Activated CD4-positive, alpha-beta T cell treated with anti-CD3 and anti-CD28 coated beads for 24 hours (primary cell): ENCODE measurements at places on chromosomes 3 and 15.

- DNase-seq: no peak
Measured at GRCh38 chr3:123713211-123713610, 128.4 kb upstream of the HACD2 start.

DNA sequence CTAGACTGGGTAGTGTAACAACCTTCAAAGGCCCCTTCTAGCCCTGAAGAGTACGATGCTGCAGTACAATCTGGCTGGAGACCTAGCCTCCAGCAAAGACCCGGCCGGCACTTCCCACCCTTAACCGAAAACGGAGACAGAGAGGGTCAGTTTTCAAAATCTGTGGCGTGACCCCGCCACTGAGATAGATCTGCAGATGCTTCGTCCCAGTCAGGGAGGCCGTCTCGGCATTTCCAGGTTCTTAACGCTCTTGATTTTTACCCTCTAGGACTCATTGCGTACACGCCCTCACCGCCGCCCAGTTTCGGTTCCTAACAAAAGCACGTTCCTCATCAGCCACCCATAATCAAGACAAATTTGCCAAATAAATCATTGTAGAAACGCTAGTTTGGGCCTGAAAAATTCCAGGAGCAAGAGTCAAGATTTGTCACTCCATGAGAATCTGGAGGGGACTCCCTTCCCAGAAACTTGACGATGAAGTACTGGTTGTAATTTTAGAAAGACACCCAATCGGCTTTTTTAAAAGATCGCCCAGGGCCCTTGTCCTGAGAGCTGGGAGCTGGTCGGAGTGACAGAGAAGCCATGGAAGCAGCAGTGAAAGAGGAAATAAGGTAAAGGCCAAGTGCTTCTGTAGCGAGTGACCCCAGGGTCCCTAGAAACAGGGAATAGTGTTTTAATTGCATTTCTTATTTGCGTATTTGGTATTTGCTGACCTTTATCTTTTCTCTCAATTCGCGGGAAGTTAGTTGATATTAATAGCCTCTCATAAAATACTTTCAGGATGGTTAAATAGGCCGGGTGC, 868 bp upstream of the TMEM87A start:
- DNase-seq: peak; percentile 41

GRCh38 chr3:195698325-195698646, 22.5 kb upstream of the MUC20 start:
- no peak for DNase-seq

DNA sequence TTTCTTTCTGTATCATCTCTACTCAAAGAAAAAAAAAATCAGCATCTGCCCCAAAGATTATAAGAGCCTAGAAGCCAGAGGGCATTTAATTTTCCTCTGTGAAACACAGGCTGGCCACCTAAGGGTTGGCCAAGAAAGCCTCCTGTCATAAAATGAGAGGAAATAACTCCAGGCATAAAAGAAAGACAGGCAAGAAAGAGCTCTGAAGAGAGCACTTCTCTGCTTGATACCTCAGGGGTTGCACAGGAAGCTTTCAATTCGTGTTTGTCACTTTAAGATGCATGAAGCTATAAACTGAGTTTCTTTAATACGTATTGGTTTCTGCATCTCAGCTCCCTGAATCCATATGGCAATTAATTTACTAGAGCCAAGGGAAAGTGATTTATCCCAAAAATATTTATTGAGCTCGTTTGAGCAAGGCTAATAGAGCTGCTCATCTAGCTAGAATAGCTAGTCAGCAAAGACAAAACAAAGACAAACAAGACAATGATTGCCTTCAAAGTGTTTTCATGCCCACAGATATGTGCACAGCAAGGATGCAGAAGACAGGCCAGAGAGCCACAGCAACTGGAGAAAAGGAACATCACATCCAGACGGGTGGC, 35.5 kb downstream of the ATP8B4 start:
- no peak for DNase-seq

- DNase-seq: no peak
Measured at GRCh38 chr3:129703913-129704312, 97.4 kb upstream of the PLXND1 start.

GRCh38 chr15:35547775-35548364, 1.9 kb upstream of the DPH6 start:
- DNase-seq: no peak

GRCh38 chr3:29512641-29513040, 231.8 kb downstream of the RBMS3 start:
- no peak for DNase-seq

DNA sequence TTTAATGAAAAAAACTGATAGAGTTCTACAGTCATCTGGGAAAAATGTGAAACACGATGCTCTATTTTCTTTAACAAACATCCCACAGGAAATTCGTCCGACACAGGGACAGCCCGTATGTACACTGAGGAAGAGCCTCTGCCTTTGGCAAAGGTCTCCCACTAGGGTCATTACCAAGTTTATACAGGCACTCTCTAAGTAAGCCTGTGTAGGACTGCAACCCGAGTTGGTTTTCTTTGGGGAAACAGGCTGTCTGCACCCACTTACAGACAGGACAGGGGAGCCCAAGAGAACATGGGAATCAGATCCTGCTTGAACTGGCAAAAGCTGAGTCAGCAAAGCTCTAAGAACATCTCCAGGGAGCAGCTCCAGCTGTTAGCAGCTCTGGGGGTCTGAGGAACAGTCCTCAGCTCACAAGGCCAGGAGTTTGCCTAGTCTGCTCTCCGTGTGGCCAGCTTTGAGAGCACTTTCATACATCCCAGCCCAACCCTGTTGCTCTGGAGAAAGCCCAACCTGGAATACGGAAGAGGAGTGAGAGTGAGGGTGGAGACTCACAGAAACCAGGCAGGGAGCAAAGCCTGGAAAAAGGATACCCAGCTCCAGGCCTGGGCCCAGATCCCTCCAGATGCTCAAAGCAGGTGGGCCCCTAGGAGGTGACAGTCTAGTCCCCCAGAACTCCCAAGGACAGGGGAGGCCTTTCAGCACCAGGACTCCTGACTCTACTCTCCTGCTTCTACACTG, 1.9 kb downstream of the TBC1D2B start:
- no peak for DNase-seq
